ENCODE measurements at places on chromosomes 6 and 20.

DNA sequence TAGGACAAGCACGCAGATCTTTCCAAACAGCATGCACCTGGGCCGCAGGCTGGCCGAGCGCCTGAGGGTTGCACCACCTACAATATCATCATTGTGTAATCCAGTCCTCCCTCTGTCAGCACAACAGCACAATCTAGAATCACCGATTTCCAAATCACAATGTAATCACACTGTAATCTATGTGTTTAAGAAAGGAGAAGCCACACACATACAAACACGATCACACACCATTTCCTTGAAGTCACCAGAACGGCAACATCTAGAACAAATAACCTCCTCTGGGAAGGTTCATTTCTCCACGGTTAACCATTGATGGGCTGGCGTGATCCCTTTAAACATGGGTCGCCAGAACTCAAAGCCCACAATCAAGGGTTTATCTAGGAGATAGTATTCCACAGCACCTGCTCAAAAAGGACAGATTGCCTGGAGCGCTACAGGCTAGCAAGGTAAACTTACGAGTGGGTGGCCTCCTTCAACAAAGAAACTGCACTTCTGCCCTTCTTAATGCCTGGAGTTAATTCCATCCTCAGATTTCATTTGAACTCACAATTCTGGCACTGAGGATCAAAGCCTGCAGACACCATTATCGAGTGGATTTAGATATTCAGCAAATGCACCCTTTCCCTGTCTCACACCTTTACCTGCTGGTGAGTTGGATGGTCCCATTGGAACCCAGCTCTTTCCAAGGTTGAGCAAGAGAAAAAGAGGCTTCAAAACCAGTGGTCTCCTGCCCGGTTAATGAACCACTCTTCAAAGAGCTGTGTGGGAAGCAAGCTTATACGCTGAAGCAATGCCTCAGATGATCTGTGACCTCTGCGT lies 83.8 kb upstream of the FOXQ1 start:
- no peak for DNase-seq

- DNase-seq = no peak
Observed at GRCh38 chr6:127586372-127586771, 9.4 kb downstream of the C6orf58 start.

DNA sequence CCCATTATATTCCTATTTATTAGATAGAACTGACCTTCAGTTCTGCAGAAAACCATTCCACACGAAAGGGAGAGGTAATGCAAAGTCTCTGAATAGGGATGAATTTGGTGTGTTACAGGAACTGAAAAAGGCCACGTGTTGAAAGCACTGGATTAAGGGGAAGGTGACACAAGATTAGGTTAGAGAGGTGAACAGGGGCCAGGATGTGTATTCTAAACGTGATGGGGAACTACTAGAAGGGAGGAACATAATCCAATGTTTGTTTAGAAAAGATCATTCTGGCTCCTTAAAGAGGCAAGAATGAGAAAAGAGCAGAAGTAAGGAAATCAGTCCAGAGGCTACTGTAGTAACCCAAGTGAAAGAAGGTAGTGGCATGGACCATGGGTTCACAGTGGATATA lies 6.3 kb upstream of the ZKSCAN8 start:
- no peak for DNase-seq

- DNase-seq = no peak
Observed at GRCh38 chr6:84691978-84692623, 72.3 kb downstream of the TBX18 start.

- DNase-seq = no peak
Observed at GRCh38 chr6:37848371-37848770, 28.8 kb downstream of the ZFAND3 start.

- DNase-seq = no peak
Observed at GRCh38 chr20:53914781-53915445, 155.5 kb downstream of the BCAS1 start.

- DNase-seq = no peak
Observed at GRCh38 chr20:53805895-53806384, 212.3 kb upstream of the ZNF217 start.

GRCh38 chr20:2395136-2395535 lies 14.4 kb downstream of the TGM6 start:
- no peak for DNase-seq

GRCh38 chr6:126957721-126958120 lies 160.8 kb upstream of the RSPO3 start:
- DNase-seq = no peak

- no peak for DNase-seq
Observed at GRCh38 chr20:51404297-51405060, 138.0 kb downstream of the NFATC2 start.

GRCh38 chr6:106100755-106101154 lies 14.6 kb downstream of the PRDM1 start:
- DNase-seq = no peak

Measured in inflammatory macrophage treated with lipopolysaccharide for 1 hour (primary cell).